Activated CD4-positive, CD25-positive, alpha-beta regulatory T cell treated with anti-CD3 and anti-CD28 coated beads, Interleukin-2, amount 50 U/mL, for 16 hours (primary cell): ENCODE measurements at places on chromosomes 3 and 15.

DNA sequence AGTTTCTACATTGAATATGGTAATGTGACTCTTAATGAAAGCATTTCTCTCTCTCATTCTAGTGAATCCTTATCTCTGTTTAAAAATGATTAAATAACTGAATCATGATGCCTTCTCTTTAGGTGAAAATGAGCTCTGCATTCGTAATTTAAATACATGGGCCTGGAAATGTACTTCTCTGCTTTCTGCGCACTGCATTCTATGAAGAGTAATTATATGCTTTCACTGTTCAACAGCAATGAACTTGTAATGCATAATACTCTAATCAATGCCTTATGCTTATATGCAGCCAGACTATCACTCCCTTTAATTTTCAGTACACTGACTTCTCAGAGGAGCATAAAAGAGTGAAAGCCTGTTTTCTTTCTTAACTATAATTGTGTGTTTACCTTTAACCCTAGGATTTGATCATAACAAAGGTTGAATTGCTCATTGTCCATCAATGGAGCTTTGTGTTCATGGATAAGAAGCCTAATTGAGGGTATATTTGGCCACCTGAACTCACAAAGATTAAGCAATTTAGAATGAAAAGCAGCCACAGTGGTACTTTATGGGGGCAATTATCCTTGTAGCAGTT is 330.8 kb upstream of the PDZRN3 start:
- DNase-seq = no peak

DNA sequence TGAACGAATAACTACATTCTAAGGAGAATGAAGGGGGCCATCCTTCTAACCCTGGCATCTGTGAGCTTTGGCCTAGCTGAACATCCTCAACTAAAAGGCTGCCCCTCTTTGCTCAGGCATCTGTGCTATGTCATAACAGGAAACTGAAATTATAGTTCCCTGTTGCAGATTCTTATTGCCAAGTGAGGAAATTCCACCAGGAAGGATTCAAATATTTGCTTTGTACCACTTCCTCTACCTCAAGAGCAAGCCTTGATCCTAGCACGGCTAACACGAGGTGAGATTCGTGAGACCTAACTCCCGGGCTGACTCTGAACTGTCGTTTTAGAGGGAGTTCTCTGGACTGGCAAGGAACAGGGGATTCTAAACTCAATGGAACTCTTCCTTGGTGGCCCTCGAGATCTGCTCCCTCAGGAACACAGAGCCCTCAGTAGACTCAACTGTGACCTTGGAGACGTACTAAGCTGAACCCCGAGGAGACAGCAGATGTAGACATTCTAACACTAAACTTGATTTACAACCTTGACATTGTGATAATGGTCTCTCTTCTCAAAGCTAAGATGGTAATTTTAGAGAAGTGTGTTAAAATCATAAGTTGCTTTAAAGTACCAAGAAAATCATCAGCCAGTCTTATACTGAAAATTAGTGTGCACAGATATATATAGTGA is 4.2 kb downstream of the SPG21 start:
- no peak for DNase-seq

DNA sequence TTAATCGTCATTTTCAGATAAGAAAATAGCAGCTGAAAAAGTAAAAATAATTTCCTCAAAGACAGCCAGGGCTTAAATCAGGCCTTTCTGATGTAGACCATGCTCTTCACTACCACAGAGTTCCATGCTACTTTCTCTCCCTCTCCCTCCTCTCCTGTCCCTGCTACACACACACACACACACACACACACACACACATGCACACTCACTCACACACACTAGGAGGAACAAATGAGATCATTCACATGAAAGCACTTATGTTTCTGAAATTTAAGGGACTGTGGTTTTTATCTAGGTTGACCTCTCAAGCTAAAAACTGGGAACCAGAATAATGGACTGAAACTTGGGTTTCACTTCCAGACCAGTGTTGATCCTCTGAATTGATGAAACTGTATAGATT is 4.1 kb upstream of the PSMA4 start:
- no peak for DNase-seq

DNA sequence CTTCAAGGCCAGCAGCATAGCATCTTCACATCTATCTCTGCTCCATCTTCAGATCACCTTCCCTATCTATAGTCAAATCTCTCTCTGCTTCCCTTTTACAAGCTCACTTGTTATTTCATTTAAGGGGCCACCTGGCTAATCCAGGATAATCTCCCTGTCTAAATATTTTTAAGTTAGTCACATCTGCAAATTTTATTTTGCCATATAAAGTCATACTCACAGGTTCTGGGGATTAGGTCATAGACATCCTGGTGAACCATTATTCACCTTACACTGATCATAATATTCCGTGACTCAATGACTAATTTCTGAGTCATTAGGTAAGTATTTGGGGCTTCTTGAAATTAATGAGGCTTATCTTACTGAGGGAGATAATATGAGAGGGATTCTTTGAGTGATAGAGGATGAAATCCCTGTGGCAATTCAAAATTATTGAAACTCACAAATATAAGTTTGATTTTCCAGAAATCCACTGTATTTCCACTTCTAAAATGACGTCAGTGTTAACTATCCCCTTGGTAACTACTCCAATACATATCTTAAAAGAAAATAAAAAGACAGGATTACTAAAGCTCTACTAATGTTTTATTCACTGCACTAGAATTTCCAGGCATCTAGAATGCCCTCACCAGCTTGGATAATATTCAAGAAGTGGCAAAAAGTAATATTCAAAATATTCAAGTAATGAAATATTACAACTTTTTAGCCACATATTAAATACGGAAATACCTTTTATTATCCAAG is 93.7 kb upstream of the RBMS3 start:
- no peak for DNase-seq

DNA sequence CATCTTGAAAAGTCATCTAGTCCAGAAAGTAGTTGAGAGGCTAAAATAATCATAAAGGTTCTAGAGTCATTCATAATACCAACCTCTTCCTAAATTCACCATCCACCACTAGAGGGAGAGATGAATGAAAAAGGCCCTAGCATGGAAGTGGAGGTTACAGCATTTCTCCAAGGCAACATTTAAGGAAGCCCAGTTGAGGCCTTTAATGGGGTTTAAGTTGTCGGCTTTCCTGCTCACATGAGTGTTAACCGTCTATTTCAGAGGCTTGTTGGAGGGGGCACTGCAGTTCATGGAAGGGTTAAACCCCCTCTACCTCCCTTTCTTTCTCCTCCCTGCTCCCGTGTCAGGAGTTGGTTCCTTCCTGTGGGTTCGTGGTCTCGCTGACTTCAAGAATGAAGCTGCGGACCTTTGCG is 3.8 kb upstream of the SLCO3A1 start:
- no peak for DNase-seq

DNA sequence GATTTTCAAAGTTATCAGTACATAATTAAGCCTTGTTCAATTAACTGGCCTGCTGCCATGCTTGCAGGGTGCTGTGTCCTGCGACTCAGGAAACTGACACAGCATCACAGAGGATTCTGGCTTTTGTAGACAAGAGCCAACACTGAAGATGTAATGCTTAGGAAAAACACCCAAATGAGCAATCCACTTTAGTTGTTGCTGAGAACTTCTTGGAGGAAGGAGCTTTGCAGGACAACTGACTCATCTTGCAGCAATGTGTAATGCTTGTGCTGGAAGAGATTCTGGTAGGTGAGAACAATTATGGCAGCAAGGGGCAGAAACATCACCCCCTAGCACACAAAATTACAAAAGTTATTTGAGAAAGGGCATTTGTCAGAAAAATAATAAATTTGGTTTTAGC is 67.6 kb downstream of the NLGN1 start:
- DNase-seq = no peak

GRCh38 chr15:71259866-71260265 is 144.6 kb downstream of the THSD4 start:
- no peak for DNase-seq

GRCh38 chr3:169203631-169204550 is 459.6 kb downstream of the MECOM start:
- no peak for DNase-seq

GRCh38 chr3:18806633-18807032 is 341.7 kb upstream of the KCNH8 start:
- no peak for DNase-seq

DNA sequence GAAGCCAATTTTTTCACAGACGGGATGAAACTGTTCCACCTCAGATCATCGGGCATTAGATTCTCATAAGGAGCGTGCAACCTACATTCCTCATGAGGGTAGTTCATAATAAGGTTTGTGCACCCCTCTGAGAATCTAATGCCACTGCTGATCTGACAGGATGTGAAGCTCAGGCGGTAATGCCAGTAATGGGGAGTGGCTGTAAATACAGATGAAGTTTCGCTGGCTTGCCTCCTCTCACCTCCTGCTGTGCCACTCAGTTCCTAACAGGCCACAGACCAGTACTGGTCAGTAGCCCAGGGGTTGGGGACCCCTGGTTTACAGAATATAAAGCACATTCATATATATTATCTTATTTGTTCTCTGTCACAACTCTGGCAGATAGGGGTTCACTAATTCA is 2.1 kb upstream of the LIMD1 start:
- DNase-seq = no peak

GRCh38 chr3:194760494-194761137 is 74.9 kb downstream of the FAM43A start:
- DNase-seq = no peak

- DNase-seq = no peak
Observed at GRCh38 chr15:96261575-96262034, 68.9 kb upstream of the NR2F2 start.

- no peak for DNase-seq
Observed at GRCh38 chr15:61558172-61559136, 329.4 kb upstream of the RORA start.

DNA sequence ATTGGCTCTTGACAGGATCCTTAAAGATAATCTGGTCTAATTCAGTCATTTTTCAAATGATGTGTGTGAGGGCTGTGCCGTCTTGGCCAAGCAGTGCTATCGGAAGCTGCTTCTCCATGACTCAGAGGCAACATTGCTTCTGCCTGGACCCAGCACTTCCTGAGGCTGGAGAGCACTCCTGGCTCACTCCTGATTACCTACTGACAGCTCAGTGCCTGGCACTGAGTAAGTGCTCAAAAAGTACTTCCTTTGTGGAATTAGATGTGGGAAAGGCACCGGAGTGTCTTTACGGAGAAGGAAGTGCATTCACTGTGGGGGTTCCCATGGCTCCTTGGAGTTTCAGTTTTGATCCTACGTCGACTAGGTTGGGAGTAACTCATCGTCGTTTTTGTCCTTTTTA is 86.9 kb upstream of the UBE3A start:
- DNase-seq = no peak

- no peak for DNase-seq
Observed at GRCh38 chr3:12758025-12758781, 856 bp downstream of the TMEM40 start.
